Activated CD4-positive, alpha-beta memory T cell treated with anti-CD3 and anti-CD28 coated beads for 36 hours (primary cell): ENCODE measurements at places on chromosomes 1 and 21. TPM values are rescaled to one million over a fixed set of nuclear protein-coding genes. Genes with fewer than 3 reads are reported as not detected.

DNA sequence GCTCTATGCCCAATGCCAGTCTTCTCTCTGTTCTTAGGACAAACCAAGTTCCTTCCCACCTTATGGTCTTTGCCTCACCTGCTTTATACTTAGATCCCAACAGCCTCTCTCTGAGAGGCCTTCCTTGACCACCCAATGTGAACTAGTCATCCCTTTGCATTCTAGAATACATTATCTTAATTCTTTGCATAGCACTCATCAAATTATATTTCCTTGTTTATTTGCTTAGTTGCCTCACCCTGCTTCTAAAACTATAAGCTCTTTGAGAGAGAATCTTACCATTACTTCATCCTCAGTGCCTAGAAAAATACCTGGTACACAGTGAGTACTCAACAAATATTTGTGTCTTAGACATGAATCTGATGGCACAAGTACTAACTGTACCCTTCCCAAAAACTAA lies 8.0 kb downstream of the PIGP start:
- H3K27ac ChIP-seq, result no peak overlapping the region
- H3K4me1 ChIP-seq, result peaks cover 1% of the 10 kb centered on the region
- H3K27me3 ChIP-seq, result no peaks in the 10 kb centered on the region

GBP2 gene
- total RNA-seq, result 403 TPM

PGLYRP3 gene
- not detected for total RNA-seq

LELP1 gene
- not detected for total RNA-seq

- peak; percentile 77 for DNase-seq
- H3K36me3 ChIP-seq, result no peaks in the 10 kb centered on the region
- peaks cover 14% of the 10 kb centered on the region for H3K4me1 ChIP-seq
- H3K27me3 ChIP-seq, result peaks cover 29% of the 10 kb centered on the region
These were observed at the start of gene CNN3 for GRCh38 chr1:94926915-94927404. TSS of gene CNN3 (minus strand) at chr1:94927110. CDS start at chr1:94926894, 216 bp downstream.

- H3K36me3 ChIP-seq, result no peaks in the 10 kb centered on the region
- H3K4me1 ChIP-seq, result no peaks in the 10 kb centered on the region
- no peak overlapping the region for H3K27ac ChIP-seq
These were observed 186.5 kb upstream of the CSF3R start for GRCh38 chr1:36669262-36669661.

IFNLR1 gene
- total RNA-seq, result 6.2 TPM

GRCh38 chr1:167090314-167090942 lies at the start of gene GPA33:
TSS of gene GPA33 (minus strand) at chr1:167090377. CDS start at chr1:167090287, 90 bp downstream.
- DNase-seq, result peak; percentile 49
- H3K4me1 ChIP-seq, result peaks cover 34% of the 10 kb centered on the region
- no peaks in the 10 kb centered on the region for H3K36me3 ChIP-seq
- H3K27me3 ChIP-seq, result no peaks in the 10 kb centered on the region

IL6R gene
- 30.5 TPM for total RNA-seq

- DNase-seq, result peak; percentile 56
- H3K36me3 ChIP-seq, result peaks cover 7% of the 10 kb centered on the region
- H3K4me1 ChIP-seq, result peaks cover 23% of the 10 kb centered on the region
- peaks cover 10% of the 10 kb centered on the region for H3K27me3 ChIP-seq
- no peak overlapping the region for H3K4me3 ChIP-seq
These were observed 12.6 kb upstream of the IL12RB2 start for GRCh38 chr1:67294836-67295617.

DNA sequence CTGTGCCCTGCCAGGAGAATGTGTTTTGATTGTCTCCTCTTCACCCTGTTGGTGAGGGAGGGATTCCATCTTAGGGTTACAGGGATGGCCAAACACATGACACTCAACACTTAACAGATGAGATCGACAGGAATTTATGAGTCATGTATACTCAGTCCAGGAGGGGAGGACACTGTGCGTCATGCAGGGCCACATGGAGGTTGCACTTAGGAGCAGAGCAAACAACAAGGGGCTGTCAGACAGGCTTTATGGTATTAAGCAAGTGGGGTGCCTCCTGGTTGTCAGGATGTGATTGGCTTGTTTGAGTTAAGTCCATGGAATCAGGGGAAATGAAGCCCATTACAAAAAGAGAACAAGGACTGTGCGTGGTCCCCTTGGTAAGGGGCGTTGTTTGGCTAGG lies 26.9 kb downstream of the EDARADD start:
- H3K4me3 ChIP-seq, result no peak overlapping the region
- H3K36me3 ChIP-seq, result no peaks in the 10 kb centered on the region
- peak; percentile 24 for DNase-seq
- H3K27ac ChIP-seq, result no peak overlapping the region
- no peaks in the 10 kb centered on the region for H3K27me3 ChIP-seq
- H3K4me1 ChIP-seq, result peaks cover 20% of the 10 kb centered on the region

GRCh38 chr1:166322470-166322869 lies 155.7 kb upstream of the FAM78B start:
- H3K36me3 ChIP-seq, result no peaks in the 10 kb centered on the region
- H3K27ac ChIP-seq, result no peak overlapping the region
- H3K4me3 ChIP-seq, result no peak overlapping the region
- no peak for DNase-seq

DNA sequence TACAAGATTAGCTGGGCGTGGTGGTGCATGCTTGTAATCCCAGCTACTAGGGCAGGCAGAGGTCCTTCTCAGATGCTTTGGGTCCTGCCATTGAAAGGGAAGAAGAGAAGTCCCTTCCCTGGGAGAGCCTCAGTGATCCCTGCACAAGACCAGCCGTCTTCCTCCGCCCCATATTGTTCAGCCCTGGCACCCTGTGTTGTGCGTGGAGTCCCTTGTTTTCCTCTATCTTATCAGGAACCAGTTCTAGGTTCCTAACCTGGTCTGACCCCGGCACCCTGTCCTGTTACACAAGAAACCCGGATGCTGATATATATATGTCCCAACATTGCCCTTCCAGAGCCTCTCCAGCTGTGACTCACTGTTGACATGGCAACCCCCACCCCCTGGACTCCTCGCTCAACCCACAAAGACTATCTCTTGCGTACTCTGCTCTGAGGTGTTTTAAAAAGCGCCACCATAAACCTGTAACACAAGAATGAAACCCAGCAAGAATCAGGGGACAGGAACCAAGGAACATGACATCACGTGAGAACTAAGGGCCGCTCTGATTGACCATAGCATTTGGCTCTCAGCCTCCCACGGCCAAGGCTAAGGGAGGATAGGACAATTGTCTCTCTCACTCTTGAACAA lies 4.8 kb downstream of the MX2 start:
- H3K27ac ChIP-seq, result no peak overlapping the region
- peak; percentile 38 for DNase-seq
- peaks cover 3% of the 10 kb centered on the region for H3K36me3 ChIP-seq
- H3K27me3 ChIP-seq, result no peaks in the 10 kb centered on the region
- H3K4me3 ChIP-seq, result no peak overlapping the region

- H3K4me1 ChIP-seq, result no peaks in the 10 kb centered on the region
- peaks cover 13% of the 10 kb centered on the region for H3K36me3 ChIP-seq
- H3K27me3 ChIP-seq, result no peaks in the 10 kb centered on the region
These were observed 23.2 kb downstream of the ERRFI1 start for GRCh38 chr1:8002921-8003320.

FAM72B gene
- 26.6 TPM for total RNA-seq

GRCh38 chr1:186218654-186219352 lies 156.2 kb downstream of the TPR start:
- H3K4me1 ChIP-seq, result no peaks in the 10 kb centered on the region
- H3K27me3 ChIP-seq, result peaks cover 2% of the 10 kb centered on the region
- no peaks in the 10 kb centered on the region for H3K36me3 ChIP-seq
- H3K27ac ChIP-seq, result no peak overlapping the region
- H3K4me3 ChIP-seq, result no peak overlapping the region

GRCh38 chr1:207342332-207342731 lies 20.9 kb downstream of the CD55 start:
- H3K4me3 ChIP-seq, result no peak overlapping the region
- no peaks in the 10 kb centered on the region for H3K27me3 ChIP-seq
- peaks cover 76% of the 10 kb centered on the region for H3K36me3 ChIP-seq
- peaks cover 54% of the 10 kb centered on the region for H3K4me1 ChIP-seq
- no peak for DNase-seq

GRCh38 chr1:226679853-226680516 lies 59.1 kb downstream of the ITPKB start:
- peaks cover 98% of the 10 kb centered on the region for H3K4me1 ChIP-seq
- H3K4me3 ChIP-seq, result peak overlapping the region; percentile 71
- H3K36me3 ChIP-seq, result peaks cover 14% of the 10 kb centered on the region
- H3K27me3 ChIP-seq, result no peaks in the 10 kb centered on the region
- DNase-seq, result peak; percentile 89
- H3K27ac ChIP-seq, result peak overlapping the region; percentile 93

RNF186 gene
- total RNA-seq, result not detected
